Adipocyte (in vitro differentiated cells): ENCODE measurements at places on chromosomes 5 and 9.
A peak's percentile ranks its signal among the peaks of the same experiment; 100 is the strongest.

DNA sequence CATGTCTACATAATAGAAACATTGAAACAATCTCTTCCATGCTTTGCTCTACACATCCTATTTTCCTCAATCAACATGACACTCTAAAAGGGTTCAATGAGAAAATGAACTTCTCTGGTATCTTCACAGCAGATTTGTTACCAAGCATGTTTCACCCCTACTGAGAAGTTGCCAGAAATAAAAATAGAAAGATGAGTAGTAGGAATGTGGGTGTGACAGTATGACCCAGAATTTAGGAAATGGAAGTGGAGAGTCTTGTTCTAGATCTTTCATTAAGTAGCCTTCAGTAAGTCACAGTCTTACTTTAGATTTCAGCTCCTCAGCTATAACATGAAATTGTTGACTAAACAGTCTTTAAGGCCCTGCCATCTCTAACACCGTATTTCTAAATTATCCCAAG lies 581.8 kb downstream of the EFNA5 start:
- DNase-seq = no peak

- no peak for DNase-seq
Observed at GRCh38 chr5:115545351-115545882, 842 bp upstream of the FEM1C start.

GRCh38 chr9:115466756-115467155 lies 348.8 kb upstream of the TNC start:
- DNase-seq = no peak

DNA sequence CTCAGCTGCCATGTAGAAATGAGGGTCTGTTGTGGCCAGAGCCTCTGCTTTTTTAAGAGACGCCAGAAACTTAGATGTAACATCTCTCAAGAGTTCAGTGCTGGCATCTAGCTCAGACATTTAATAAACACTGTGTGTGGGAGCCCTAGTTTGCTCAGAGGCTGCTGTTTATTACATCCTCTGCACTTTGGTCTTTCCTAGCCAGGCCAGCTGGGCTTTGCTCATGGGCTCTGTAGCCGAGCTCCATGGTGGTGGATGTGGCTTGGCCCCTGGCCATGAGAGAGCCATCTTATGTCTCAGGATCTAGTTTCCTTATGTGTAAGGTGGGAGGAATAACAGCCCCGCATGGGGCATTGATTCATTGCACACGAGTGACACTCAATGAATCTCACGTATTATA lies 30.0 kb downstream of the ARHGEF37 start:
- no peak for DNase-seq

GRCh38 chr5:68730979-68731654 lies 362.7 kb upstream of the SLC30A5 start:
- no peak for DNase-seq

DNA sequence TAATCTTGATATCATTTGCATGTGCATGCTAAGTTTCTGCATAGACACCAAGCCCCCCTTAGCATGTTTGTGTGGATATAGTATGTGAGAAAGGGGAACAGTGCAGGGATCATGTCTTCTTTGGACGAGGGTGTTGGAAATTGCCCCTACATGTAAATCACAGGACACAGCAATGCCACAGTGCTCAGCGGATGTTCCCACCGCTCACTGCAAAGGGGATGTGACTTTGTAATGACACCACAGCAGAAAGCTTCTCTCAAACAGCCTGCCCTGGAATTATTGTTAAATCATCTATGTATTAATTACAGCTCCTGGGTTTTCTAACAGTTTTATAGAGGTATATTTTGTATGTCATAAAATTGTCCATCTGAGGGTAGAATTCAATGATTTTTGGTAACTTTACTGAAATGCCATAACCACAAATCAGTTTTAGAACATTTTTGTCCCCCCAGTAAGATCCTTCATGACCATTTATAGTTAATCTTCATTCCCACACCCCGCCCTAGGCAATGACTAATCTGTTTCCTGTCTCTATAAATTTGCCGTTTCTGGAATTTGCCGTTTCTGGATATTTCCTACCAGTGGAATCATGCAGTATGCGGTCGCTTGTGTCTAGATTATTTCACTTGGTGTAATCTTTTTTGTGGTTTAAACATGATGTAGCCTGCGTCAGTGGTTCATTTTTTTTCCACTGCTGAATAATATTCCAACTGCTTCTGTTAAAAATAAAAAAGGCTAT lies 648.5 kb upstream of the WWC1 start:
- DNase-seq = peak; percentile 78

DNA sequence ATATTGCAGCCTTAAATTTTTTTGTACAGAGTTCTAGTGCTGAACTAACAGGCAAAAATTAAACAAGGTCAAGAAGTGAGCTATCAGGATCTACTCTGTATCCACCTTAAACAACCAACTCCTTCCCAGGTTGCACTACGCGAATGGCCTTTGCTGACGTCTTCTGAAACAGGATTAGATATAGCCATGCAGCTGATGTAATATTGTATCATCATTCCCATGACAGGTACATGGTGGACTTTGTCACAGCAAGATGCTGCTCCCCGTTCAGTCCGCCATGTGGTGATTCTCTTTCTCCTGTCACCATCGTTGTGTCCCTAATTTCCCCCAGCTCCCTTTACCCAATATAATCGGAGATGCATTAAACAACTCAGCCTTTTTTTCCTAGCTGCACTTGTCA lies 328.9 kb downstream of the DEPDC1B start:
- DNase-seq = no peak

GRCh38 chr5:65722575-65723403 lies 784 bp downstream of the NLN start:
- peak; percentile 75 for DNase-seq

DNA sequence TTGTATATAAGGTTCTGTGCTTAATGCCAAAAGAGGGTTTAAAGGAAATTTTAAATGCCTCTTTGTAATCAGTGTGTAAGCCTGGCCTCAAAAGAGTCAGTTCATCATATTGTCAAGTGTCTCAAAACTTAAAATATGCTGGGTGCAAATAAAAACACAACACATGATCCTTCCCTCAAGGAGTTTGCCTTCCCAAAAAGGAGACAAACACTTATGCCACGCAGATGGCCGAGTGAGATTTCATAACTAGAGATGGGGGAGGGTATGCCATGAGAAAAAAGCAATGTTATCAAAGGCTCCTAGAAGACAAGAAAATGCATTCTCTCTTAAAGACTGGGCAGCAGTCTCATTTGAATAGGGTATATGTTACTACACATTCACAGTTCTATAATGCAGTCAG lies 55.2 kb downstream of the FBXO38 start:
- no peak for DNase-seq

- DNase-seq = no peak
Observed at GRCh38 chr9:113409883-113410206, 630 bp downstream of the POLE3 start.

GRCh38 chr5:73482383-73483136 lies 15.7 kb upstream of the BTF3 start:
- DNase-seq = peak; percentile 67

GRCh38 chr5:19886123-19886917 lies 101.7 kb downstream of the CDH18 start:
- peak; percentile 86 for DNase-seq

GRCh38 chr9:131667576-131667975 lies 72.3 kb downstream of the RAPGEF1 start:
- DNase-seq = no peak

DNA sequence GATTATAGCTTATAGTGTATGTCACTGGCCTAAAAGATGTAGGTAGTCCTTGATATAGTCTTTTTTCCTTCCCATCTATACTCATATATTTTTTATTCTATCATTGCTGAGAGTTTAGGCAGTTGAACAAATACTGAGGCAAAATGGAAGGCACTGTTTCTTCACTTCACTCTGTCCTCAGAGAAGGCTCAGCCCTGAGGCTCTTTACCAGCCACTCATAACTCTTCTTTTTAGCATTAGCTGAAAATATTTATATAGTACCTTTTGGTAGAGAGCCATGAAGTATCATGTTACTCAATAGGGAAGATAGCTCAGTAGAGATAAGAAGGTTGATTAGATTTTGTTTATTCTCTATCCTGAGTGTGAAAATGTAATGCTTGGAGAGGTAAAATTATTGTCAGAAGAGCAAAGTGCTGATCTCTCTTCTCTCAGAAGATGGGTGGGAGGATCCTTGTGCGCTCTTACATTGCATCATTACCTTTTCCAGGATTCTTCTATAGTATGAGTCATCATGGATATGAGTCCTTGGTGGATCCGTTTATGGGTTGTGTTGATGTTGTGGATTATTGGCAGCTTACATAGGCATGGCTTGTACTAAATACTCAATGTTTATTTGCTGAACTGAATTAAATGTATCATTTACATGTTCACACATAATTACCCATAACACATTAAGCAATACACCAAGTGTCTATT lies 88.1 kb downstream of the ANXA1 start:
- no peak for DNase-seq

GRCh38 chr9:1071730-1072129 lies 21.6 kb downstream of the DMRT2 start:
- no peak for DNase-seq

DNA sequence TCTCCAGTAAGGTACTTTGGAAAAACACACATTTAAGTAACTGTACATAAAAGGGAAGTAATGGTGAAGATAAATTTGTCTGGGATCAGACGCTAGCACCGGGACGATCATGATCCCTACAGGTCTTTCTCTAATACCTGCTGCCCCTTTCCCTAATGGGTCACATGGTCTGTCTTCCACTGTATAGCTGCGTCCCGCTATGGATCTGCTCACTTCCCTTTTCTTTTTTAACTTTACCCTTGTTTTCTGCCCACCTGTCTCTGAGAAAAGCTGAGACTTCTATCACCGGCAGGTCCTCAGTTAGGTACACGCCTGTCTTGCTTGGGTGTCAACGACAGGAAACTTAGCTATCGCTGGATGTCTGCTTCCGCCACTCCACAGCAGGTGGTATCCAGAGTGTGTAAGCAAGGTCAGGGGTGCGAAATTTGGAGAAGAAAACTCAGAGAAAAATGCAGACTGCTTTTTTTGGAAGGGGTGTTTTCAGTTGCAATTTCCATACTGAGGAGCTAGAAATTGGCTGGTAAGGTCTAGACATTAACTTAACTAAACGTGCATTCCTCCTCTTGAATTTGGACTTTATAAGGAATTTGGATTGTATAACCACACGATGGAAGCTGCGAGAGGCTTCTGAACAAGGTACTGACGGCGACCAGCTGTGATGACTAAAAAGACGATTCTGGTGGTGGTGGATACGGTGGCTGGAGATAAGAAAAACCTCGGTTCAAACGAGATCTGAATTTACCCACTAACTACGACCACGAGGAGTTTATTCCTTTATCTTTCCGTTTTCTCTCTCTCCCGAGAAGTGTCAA lies 1.1 kb upstream of the ICE1 start:
- peak; percentile 35 for DNase-seq

DNA sequence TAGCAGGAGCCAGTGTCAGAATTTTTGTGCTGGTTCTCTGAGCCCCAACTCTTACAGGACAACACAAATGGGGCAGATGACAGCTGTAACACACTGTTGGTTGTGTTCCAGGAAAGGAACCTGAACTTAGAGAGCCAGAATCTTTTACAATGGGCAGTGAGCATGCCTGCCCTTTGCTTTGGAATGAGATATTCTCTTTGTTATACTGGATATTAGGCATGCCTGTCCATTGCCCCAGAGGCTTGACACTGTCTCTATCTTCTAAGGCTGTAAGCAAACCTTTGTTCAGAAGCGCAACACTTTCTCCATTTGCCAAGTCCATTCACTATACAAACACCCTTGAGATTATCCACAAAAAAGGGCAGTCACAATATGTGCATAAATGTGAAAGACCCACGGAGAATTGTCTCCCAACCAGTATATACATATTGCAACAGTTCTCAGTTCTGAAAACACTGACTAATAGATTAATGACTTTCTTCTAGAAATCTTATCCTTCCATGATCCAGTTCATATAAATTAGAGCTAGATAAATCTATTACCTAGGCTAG lies 26.3 kb upstream of the CEP120 start:
- no peak for DNase-seq

- DNase-seq = no peak
Observed at GRCh38 chr5:30239331-30240022, 954.0 kb upstream of the CDH6 start.

- DNase-seq = peak; percentile 76
Observed at GRCh38 chr5:72046106-72046505, 61.2 kb upstream of the MAP1B start.

DNA sequence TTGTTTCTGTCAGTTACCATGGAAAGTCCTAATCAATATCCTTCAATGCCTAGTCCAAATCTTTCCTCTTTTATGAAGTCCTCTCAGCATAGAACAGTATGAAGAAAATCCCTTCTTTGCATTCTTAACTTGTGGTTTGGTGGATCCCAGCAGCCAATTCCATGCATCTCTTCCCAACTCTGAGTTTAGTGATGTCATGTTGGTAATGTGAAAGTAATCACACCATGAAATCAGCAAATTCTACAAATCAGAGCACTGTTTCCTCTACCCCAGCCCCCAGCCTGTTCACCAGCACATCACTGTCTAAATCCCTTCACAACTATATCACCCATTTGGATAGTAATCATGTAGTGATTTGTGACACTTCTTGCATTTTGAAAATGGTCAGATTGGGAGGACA lies 4.7 kb upstream of the C1QTNF2 start:
- peak; percentile 41 for DNase-seq

DNA sequence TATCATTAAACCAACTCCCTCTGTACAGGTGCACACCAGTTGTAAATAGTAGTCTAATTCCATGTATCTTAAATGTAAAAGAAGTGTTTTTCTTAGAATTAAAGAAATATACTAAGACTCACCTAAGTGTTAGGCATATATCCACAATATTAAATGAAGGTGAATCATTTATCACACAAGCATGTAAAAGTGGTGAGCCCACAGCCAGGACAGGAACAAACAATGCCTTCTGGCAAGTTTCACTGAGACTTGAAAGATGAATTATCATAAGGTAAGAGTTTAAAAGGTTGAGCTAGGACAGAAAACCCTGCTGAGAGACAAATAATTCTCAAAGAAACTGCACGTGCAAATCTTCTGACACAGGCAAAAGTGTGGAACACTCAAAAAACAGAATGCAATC lies 832.5 kb downstream of the TAF11L14 start:
- no peak for DNase-seq

GRCh38 chr5:31767335-31768031 lies 128.6 kb downstream of the PDZD2 start:
- DNase-seq = no peak

- DNase-seq = no peak
Observed at GRCh38 chr5:111772456-111773122, 15.6 kb upstream of the NREP start.
